ENCODE measurements at places on chromosomes 6 and 20.

DNA sequence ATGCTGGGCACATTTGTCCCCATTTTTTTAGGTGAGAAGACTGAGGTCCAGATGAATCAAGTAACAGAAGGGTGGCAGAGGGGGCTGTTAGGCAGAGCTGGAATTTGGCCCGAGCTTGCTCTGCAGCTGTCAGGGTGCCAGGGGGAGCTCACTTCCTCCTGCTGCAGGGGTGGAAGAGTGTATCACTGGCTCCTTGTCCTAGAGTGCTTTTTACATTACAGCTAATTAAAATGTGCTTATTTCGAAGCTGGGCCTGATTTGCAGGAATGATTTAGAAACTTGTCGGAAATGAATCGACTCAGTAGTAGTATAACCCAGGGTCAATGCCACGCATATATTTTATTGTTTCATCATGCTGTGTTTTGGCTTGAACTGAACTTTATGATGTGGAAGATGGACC, 11.1 kb downstream of the TOX2 start:
- peak; percentile 31 for DNase-seq

DNA sequence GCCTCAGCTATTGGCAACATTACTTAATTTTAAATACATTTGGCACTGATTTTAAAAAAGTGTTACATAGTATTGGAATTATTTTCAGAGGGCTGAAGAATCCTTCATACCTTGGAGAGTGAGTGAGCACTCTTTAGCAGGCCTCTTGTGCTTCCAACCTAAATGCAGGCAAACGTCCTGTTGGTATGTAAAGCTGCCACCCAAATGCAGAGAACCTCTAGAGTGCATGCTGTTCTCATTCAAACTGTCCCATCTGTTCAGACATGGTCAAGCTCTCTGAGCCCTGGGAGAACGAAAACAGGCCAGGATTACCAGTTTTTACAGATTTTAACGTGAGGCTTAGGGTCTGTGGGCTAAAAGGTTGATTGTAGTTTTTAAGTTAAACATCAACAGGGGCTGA, 378.0 kb upstream of the FLRT3 start:
- DNase-seq: no peak

DNA sequence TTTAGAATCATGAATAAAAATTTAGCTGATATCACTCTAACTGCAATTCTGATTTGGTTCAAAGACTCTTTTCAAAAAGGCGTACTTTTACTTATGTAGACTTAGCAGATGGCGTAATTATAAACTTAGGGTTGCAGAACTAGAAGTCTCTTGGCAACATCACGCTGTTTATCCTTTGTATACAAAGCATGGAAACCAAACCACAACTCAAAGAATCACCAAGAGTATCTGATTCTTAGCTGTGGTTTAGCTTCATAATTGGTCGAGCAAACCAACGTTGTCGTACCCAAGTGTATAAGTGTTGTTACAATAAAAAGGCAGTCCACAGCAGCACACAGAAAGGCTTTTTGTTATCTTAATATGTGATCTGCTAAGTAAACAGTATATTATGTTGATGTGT, 18.2 kb downstream of the STMND1 start:
- DNase-seq: no peak

- DNase-seq: no peak
These were observed 1.2 kb downstream of the SLC35B2 start for GRCh38 chr6:44255871-44256774.

GRCh38 chr20:36036688-36037087, 68.3 kb downstream of the CNBD2 start:
- DNase-seq: no peak

- DNase-seq: no peak
These were observed 77.1 kb downstream of the TMEM170B start for GRCh38 chr6:11614534-11615213.

DNA sequence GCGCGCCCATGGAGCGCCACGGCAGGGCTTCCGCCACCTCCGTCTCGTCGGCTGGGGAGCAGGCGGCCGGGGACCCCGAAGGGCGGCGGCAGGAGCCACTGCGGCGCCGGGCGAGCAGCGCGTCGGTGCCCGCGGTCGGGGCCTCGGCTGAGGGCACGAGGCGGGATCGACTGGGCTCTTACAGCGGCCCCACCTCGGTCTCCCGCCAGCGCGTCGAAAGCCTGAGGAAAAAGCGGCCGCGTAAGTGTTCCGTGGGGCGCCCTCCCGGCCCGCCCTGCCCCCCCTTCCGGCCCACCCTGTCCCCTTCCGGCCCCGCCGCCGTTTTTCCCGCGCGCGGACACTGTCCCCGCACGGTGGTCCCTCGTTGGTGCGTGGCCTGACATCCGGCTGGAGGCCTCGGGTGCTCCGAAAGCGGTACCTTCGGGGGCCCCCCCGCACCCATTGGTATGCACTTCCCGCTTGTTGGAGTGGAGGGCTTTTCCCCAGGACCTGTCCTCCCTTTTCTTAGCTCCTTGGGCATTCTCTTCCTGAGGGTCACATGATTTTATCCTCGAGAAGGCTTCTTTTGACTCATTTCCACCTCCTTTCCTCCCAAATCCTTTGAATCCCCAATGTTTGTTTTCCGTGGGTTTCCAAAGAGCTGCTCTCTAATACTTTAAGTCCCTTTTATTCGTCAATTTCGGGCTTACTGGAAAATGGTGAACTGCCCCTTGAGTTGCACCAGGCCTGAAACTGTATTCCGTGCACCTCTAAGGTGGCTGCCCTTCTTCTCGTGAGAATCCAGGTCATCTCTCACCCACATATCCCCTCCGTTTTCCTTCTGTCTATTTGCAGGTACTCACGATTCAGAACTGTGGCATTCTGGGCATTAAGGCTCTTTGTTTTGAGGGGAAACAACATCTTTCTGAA, 556 bp downstream of the PANK2 start:
- DNase-seq: peak; percentile 62

DNA sequence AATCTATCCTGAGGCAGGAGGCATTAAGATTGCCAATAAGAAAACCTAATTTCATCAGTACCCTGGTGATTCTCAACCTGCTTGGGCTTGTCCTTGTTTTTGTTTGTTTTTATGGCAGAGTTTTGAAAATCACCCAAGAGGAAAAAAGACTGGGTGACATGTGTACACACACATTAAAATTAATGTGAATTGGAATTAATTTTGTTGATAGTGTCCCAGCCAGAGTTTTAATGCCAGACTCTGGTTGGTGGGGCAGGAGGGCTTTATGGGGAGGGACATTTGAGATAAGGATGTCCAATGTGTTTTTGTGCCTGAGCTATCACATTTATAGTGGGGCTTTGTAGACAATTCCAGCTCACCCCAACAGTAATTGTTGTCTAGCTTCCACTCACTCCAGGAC, 184.6 kb downstream of the ID4 start:
- no peak for DNase-seq

GRCh38 chr6:1952740-1953360, 292.6 kb downstream of the GMDS start:
- no peak for DNase-seq

DNA sequence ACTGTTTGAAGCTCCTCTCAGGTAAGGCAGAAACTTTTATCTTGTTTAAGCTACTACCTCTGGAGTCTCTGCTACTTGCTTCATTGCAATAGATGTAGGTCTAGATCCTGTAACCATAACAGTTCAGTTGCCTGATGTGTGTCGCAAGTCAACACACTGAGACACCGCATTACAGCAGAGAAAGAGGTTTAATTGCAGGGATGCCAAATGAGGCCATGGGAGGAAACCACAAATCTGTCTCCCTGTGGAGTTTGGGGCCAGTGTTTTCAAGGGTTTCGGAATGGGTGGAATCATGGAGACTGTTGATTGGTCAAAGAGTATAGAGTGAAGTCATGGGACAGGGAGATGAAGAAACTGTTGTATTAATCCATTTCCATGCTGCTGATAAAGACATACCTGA, 57.1 kb upstream of the RBM24 start:
- DNase-seq: no peak

DNA sequence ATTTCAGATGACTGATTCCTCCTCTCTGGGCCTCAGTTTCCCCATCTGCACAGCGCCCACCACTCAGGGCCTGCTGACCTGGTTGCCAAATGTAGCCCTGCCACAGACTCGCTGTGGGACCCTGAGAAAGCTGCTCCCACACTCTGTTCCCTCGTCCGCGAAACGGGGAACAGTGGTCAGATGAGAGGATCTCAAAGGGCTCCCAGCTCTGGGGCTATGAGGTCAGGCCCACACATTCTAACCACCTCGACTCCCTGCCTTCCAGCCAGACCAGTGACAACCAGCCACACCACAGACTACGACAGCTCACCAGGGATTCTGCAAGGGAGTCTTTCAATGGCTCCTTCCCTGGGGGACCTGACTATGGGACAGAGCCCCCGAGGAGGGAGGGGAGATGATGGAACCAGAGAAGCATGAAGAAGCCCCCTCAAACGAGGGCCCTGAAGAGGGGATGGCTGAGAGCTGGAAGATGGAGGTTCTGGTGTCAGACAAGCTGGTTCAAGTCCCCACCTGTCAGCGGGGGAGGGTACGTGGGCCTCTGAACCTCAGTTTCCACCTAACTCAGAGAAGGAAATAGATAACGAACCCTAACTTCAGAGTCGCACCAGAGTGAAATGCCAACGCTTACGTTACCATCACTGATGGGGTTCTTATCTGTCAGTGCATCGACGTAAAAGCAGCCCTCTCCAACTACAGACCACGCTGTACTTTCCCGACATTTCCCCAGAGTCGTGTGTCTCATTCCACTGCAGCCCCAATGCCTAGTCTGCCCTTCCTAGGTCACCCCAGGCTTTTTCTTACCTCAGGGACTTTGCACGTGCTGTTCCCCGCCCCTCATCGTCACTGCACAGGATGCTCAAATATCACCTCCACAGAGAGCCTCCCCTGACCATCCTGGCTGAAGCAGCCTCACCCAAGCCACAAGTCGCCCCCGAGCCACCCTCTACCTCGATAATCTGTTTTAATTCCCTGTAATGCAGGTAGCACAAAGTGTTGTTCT, 60.5 kb downstream of the PREX1 start:
- DNase-seq: no peak

DNA sequence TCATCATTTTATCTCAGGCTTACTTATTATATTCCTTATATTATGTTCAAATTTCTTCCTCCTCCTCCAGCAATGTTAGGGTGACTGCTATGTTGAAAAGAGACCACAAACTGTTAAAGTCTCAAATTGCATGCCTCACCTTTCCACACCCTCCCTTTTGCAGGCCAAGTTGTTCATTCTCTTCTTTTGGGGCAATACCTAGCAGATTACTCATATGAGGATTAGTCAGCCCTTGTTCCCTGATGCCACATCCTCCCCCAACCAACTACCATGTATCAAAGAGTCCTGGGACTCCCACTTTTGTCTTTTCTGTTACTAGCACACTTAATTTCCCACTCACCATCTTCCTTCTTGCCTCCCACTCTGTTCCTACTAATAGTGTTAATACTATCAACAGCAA, 434.7 kb downstream of the BCKDHB start:
- DNase-seq: no peak

GRCh38 chr20:1212607-1213396, 9.5 kb downstream of the C20orf202 start:
- DNase-seq: peak; percentile 83

- no peak for DNase-seq
These were observed 273.3 kb downstream of the ALDH8A1 start for GRCh38 chr6:134676307-134677281.

DNA sequence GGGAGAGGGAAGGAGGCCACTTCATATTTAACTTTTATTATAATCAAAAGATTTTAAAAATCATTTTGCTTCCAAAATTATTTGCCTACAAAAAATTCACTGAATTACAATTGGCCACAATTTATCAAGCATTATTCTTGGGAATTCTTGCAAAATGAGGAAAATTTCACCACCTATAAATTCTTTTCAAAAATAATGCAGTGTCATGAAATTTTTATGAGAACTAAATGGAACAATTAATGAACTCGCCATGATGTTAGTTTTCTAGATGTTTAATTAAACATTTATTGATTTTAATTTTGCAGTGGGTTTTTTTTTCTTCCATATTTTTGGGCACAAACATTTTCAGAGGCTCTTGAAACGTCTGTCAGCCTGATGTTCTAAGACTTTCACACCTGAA, 5.8 kb upstream of the ZBP1 start:
- DNase-seq: no peak

DNA sequence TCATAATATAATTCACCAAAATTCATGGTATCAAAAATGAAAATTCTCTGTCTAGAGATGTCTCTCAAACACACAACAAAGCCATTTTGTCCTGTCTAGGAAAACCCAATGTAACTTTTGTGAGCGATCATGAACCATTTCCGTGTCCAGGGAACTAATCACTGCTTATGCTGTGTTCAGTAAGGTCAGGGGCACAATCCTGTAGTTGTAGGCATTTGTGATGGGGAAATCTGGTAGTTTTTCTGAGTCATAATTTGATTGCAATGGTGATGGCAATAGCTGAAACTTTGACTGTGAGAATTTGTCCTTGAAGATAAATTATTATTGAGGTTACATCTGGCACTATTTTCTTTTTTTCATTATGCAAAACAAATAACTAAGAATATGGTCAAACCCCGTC, 21.0 kb upstream of the GCLC start:
- DNase-seq: no peak

GRCh38 chr6:17719323-17720041, 12.8 kb upstream of the NUP153 start:
- no peak for DNase-seq

GRCh38 chr20:16035576-16035975, 537.7 kb downstream of the KIF16B start:
- DNase-seq: no peak

- no peak for DNase-seq
These were observed 179.1 kb downstream of the GRIK2 start for GRCh38 chr6:101572627-101573026.

DNA sequence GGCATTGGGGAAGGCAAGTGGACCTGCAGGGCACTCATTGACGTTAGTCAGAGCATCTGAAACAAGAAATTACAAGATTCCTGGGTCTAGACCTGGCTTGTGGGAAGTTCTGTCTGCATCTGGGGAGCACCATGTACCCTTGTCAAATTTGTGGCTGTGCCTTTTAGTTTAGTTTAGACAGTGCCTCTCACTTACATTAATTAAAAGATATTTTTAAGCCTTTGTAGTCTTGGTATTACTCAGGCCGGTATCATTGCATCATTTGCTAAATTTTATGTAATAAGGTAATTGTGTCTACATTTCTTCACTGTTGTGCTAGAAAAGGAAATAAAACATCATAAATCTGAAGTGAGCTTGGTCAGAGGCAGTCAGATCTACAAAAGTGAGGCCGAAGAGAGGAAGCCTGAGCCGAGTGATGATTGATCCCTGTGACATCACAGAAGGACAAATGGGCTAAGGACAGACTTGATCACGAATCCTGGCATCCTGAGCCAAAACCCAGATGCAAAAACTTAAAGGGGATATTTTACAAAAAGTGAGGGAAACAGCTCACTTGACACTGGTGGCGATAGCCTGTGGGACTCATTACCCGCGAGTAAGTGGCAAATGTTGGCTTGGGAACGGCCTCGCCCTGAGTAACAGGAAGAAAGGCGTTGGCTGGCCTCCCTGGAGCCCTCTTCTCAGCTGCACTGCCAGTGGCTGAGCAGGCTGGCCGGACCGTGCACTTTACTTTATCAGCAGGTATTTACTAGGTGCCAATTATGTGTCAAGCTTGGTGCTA, 106.5 kb downstream of the TCP11 start:
- no peak for DNase-seq

- no peak for DNase-seq
These were observed 24.5 kb downstream of the ARFGEF2 start for GRCh38 chr20:48945840-48946514.
